Stimulated activated CD8-positive, alpha-beta memory T cell treated with anti-CD3 and anti-CD28 coated beads, Interleukin-7, amount 100 ng/mL, for 24 hours (primary cell): ENCODE measurements at places on chromosomes 5 and 9.

- DNase-seq: no peak
Measured at GRCh38 chr5:76406673-76407072, 3.6 kb downstream of the IQGAP2 start.

GRCh38 chr5:1366514-1366913 lies 21.6 kb upstream of the CLPTM1L start:
- DNase-seq: no peak

- DNase-seq: no peak
Measured at GRCh38 chr5:42419294-42419693, 3.9 kb upstream of the GHR start.

GRCh38 chr9:123605286-123605685 lies 249.3 kb downstream of the CRB2 start:
- DNase-seq: no peak

DNA sequence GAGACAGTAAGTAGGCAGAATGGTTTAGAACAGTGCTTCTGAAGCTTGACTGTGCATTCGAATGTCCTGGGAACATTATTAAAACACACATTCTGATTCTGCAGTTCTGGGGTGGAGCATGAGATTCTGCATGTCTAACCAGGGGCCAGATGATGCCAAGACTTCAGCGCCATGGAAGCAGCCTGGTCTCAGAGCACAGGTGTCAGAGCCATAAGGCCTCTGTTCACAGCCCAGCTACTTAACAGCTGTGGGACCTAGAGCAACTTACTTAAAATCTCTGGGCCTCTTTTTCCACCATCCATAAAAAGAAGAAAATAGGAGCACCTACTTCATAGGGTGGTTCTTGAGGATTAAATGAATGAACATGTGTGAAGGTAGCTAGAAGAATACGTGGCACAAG lies 84.0 kb downstream of the GNAQ start:
- no peak for DNase-seq

- DNase-seq: no peak
Measured at GRCh38 chr9:125521462-125522327, 185.3 kb downstream of the MAPKAP1 start.

DNA sequence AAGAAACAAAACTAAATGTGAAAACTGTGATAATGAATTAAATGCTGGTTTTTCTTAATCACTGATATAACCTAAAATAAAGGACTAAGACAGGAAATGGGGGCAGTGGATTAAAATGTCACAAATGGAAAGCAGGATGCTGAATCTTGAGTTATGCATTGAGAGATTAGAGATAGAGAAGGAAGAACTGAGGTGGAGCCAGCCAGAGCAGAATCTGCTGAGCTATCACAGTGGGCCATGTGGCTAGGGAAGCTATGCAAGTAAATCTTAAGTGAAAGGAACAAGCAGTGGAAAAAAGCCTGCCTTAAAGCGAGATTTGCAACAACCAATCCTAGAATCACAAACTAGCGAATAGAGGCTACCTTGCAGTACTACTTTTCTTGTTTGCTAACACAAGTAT lies 188.5 kb upstream of the RASA1 start:
- DNase-seq: no peak

- no peak for DNase-seq
Measured at GRCh38 chr5:99072846-99073245, 144.0 kb upstream of the CHD1 start.

- no peak for DNase-seq
Measured at GRCh38 chr5:125756456-125756855, 666.8 kb upstream of the GRAMD2B start.

GRCh38 chr5:135254183-135254582 lies 144.8 kb downstream of the MACROH2A1 start:
- DNase-seq: no peak

- DNase-seq: no peak
Measured at GRCh38 chr5:88708021-88708420, 175.0 kb downstream of the MEF2C start.

GRCh38 chr9:89021154-89021803 lies 30.0 kb downstream of the S1PR3 start:
- no peak for DNase-seq

DNA sequence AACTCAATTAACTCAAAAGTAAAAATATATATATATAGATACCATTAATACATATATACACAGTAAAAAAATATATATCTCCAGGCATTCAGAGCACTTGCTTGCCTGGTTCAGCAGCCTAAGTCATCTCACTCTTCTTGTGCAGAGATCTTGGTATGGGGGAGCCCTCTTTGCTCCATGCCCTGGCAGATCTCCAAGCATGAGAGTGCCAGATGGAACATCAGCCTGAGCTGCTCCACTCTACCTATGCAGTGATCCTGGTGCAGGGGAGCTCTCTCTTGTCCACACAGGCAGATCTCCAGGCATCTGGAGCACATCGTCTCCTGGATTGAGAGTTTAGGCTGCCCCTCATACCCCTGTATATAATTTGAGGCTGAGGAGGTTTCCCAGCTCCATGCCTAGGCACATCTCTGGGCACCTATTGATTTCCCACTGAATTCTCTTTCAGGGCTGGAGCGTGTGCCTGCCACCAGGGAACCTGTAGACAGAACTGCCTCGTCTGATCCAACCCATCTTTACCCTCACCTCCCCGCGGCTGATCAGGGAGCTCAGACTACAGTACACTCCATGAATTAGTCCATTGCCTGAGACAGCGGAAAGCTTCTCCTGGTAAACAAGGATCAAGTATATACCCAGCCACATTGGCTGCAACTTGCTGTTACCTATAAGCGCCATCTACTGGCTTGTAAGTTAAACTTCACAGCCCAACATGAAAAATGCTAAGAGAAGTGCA lies 342.4 kb upstream of the GRIA1 start:
- no peak for DNase-seq

- no peak for DNase-seq
Measured at GRCh38 chr5:177600508-177601018, 631 bp downstream of the B4GALT7 start.

GRCh38 chr5:2068531-2068930 lies 185.8 kb upstream of the IRX4 start:
- no peak for DNase-seq

GRCh38 chr5:1311439-1312055 lies 16.7 kb upstream of the TERT start:
- no peak for DNase-seq

- peak; percentile 75 for DNase-seq
Measured at GRCh38 chr9:78296893-78297671, at the start of gene PSAT1. Gene PSAT1 (plus strand): TSS chr9:78297125. CDS start chr9:78297211, 86 bp downstream.

- no peak for DNase-seq
Measured at GRCh38 chr9:75391497-75391896, 303.2 kb downstream of the OSTF1 start.

GRCh38 chr9:121071756-121072421 lies 2.9 kb upstream of the CNTRL start:
- DNase-seq: no peak

DNA sequence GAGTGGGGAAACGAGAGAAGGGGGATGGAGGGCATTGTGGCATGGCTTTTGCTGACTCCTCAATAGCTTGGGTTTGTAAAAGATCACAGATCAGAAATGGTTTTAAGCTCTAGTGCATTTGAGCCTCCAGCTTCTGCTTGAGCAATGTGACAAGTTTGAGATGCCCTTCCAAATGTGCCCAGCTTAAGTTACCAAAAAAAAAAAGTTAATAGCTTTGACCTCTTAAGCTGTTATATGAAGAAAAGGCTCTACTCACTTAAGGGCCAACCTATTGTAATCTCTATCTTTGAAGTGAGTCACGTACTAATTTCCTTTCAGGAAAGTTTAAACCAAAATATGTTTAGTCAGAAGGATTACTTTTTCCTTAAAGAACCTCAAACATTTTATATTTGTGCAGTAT lies 428.8 kb upstream of the ACTBL2 start:
- no peak for DNase-seq

DNA sequence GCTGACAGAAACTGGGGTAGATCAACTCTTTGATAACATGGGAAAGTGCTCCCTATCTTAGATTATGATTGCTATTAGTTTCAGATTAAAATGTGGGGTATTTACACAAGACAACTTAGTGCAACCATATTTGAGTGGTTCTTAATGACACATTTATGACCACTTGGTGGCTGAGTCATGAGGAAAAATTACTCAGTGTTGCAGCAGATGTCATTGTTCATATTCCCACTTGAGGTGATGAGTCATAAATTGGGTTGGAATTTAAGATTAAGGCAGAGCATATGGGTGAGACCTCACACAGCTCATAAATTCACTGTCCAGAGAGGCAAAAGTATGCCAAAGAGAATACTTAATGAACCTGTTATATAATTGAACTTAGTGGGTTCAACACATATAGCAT lies 408.3 kb downstream of the DMRT2 start:
- no peak for DNase-seq

GRCh38 chr5:139675213-139675612 lies 27.1 kb downstream of the CXXC5 start:
- DNase-seq: no peak

DNA sequence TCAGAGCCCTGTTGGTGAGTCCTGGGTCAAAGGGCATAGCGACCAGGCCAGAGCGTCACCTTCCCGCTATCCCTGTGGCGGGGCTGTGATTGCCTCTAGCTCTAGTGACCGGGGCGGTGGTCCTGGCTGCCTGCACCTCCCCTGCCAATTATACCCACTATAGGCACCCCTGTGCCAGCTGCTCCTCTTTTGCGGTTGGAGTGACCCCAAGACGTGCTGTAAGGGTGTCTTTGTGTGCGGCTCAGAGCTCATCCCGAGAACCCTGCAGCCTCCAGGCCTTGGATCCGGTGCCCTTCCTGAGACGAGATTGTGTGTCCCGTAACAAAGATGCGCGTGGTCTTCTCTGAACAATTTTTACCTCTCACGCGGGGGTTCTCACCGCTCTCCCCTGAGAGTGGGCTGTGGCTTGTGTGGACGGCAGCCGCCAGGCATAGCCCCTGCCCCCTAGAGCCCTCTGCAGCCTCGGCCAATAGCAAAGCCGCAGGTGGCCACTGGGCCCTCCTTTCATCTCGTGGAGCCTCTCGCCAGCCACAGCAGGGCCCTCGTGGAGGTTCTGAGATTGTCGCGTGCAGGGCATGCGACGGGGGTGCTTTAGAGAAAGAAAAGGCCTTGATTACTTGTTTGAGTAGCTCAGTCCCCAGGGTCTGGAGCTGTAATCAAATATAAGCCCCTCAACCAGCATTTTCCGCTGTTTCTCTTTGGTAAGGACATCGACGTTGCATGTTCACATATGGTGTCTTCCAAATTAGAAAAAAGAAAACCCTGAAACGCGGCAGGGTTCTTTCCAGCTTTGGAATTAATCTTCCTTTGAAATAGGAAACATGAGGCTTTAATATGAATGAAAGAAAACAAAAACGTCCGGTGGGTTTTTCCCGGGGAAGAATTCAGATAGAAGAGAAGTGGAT lies 10.7 kb downstream of the NKD2 start:
- no peak for DNase-seq

DNA sequence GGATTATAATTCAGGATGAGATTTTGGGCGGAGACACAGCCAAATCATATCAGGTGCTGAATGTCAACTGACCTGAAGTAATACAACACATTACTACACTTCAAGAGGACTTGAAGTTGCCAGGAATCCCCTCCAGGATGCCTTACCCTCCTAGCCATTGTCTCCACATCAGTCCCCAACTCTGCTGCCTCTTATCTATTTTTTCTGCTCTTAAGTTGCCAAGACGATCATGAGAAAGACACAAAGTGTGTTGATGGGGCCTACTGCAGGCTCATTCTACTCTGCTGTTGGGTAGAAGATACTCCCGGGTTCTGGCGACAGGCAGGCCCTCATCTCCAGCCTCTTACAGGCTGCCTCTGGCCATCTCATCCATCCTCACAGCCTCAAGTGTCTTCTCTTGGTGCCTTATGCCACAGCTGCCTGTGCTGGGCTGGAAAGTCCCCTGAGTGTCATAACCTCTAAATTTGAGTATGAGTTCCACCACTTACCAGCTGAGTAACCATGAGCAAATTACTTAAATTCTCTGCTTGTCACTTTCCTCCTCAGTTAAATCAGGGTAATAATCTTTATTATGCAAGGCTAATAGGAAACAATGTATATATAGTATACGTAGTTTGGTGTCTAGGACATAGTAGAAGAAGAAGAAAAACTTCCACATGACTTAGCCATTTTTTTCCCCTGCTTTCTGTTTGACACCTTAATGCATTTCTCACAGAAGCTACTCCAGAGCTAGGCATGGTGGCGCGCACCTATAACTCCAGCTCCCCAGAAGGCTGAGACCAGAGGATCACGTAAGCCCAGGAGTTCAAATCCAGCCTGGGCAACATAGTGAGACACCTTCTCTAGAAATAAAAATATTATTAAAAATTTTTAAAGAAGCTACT lies 73.0 kb upstream of the SNX2 start:
- DNase-seq: no peak

- DNase-seq: no peak
Measured at GRCh38 chr9:16119261-16120230, 566.7 kb downstream of the CCDC171 start.

DNA sequence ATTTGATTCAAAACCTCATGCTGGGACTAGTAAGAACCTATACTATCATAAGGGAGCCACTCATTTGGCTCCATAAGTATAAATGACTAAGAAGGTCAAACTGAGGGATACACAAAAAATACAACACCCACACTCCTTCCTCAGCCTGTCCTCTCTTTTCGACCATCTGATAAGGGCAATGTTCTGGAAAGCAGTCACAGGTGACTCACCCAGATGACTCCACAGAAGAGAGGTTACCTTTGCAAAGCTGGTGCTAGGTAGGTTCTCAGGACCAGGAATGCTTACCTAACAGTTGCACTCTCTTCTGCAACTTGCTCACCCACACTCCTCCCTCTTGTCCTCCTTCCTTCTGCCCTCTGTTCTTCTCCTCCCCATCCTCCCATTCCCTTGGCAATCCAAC lies 32.9 kb downstream of the LHFPL2 start:
- DNase-seq: no peak

DNA sequence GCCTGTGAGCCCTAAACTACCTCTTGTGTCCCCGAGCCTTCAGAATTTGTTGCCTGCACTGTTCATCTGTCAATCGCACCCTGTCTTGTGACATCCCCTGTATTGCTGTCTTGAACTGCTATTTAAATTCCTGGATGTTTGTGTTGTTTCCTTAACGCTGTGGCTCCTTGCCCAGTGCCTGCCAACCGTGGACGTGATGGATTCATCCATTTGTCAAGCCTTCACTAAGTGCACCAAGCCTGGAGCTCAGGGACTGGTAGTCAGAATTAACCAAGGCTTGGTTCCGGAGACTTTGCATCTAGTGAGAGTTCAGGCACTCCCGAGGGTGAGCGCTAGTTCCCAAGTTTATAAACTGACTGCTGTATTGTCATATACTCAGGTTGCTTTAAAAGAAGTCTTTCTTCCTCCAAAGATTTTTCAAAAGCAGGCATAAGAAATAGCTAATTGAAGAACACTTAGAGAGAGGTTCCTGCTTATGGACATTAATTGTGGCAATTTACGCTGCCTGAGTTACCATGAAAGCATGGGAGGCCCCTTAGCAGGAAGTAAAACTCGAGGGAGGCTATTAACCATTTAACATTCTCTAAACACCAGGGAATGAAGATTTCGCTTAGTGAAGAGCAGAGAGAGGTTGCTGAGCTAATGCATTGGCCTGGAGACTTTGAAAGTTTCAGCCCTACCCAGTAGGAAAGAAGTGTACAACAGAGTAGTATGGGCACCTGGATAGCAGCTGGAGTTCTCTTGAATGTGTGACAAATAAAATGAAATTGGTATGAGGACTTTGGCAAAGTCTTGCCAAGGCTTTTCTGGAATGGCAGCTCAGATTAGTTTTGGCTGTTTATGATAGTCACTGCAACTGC lies 29.0 kb downstream of the RGS3 start:
- DNase-seq: no peak
